ENCODE measurements at places on chromosomes 12 and 14.

DNA sequence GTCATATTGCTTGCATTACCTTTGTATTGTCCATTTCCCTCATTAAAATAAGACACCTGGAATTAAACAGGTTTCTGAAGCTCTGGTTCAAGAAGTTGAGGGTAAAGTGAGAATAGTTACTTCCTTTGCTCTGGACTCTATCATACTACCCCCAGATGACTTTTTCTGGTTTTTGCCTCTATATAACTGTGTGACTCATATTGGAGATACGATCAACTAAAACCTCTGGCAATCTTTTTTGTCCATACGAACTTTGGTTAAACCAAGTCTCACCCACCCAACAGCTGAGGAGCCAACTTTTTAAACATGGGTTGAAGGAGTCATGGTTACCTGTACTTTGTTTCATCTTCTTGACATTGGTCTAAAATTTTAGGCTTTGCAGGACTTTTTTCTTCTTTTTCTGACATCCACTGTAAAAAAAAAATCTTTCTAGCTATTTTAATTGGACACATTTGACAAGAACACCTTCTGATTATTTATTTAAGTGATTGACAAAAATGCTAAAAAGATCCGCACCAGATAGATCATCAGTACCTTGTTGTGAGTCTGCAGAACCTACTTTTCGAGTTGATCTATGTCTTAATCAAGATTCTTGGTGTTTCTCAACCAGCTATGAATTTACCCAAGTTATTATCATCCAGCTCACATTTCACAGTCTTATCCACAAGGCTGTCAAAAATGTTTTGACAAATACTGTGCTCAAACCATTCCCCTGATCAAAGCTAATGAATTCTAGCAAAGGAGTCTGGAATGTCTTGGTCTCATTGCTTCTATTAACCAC, 166.0 kb downstream of the IPO8 start:
- DNase-seq = no peak

DNA sequence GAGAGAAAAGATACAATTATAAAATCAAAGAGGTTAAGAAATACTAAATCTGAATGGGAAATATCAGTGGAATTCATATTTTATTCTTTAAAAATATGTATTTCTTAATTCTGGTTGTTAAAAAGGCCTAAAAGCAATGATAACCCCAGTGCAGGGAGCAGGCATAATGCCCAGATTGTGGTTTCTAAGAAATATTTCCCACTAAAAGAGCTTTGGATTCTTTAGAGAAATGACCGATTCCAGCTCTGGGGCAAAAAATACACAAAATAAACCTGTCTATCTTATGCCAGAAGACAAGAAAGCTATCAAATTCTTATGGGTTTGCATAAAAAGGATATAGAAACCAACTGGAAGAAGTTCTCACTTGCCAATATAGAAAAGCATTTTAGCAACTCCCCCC, 71.6 kb downstream of the PDE6H start:
- no peak for DNase-seq

GRCh38 chr12:49547090-49547690, 8.4 kb downstream of the KCNH3 start:
- no peak for DNase-seq

DNA sequence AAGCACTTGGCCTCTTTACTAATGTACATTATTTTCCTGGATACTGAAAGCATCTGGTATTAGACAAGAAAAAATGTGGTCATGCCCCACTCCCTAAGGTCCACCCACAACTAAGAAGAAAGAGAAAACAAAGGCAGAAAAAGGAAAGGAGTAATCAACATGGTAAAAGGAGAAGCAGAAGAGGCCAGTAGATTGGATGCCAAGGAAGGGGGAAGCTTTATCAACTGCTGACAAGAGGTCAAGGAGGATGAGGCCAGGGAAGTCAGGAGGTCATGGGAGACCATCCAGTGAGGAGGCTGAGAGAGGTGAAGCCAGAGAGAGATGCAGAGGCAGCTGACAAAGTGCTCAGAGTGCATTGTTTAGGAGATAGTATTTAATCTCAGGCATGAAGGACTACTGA, 383.5 kb downstream of the ZFP36L1 start:
- DNase-seq = no peak

DNA sequence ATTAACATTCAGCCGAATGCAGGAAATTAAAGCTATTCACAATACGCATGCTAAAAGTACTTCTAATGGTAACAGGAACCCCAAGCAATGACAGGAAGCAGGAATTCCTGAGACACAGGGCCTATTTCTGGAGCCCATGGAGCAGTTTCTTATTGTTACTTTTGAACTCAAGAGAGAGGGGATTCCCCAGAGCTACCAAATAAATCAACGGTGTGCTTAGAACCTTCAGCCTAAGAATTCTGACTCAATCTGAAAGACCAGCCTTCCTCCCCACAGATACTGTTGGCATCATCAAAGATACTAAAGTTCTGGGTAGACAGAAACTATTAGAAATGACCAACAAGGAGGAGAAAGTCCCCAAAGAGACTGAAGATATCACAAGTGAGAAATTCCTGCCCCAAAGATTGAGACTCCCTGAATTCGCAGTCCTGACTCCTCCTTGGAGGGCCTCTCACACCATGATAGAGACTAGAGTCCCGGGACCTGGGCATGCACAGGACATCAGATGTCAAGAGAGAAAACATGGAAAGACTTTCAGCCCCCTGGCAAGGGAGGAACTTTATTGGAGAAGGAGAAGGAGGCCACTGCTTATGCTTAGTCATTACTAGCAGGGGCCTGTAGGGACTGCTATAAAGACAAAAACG, 32.7 kb downstream of the RTRAF start:
- no peak for DNase-seq
